ENCODE measurements at places on chromosomes 4 and X.

- DNase-seq: no peak
These were observed 60.2 kb downstream of the SEPSECS start for GRCh38 chr4:25100021-25100555.

- no peak for DNase-seq
These were observed 972.1 kb downstream of the C4orf33 start for GRCh38 chr4:130068072-130068471.

- DNase-seq: no peak
These were observed 145.1 kb downstream of the COL4A5 start for GRCh38 chrX:108584617-108585211.

DNA sequence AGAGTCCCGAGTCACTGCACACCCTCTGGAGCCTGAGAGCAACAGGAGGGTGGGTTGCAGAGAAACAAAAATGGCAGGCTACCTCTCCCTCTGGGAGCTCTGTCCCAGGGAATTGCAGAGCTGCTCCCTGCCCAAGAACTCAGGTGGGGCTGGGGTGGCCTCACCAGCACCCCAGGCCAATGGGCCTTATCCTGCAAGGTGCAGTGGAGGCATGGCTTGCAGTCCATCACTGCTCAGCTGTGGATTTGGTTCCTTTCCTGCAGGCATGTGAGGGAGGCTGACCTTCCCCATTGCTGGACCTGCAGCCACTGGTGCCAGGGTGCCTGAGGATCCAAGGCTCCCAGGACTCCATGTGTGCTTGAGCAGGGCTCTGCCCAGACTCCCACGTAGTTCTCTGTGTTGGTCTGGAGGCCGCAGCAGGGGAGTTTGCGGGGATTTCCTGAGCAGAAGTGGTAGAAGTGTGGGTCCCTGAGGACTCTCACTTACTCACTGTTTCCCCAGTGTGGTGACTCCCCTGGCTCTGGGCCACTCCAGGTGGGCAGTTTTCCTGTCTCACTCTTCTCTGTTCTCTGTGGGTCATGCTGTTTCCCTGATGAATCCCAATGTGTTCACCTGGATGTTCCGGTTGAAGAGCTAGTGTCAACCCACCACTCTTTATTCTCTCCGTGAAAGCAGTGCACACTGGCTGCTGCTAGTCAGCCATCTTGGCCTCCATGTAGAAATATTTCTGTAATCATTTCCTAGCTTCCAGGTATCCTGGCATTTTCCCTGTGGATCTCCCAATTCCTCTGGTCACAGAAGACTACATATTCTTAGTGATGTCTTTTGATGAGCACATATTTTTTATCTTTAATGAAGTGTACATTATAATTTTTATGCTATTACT is 82.3 kb downstream of the ARHGAP24 start:
- no peak for DNase-seq

GRCh38 chr4:52507774-52508173 is 151.3 kb downstream of the USP46 start:
- DNase-seq: no peak

DNA sequence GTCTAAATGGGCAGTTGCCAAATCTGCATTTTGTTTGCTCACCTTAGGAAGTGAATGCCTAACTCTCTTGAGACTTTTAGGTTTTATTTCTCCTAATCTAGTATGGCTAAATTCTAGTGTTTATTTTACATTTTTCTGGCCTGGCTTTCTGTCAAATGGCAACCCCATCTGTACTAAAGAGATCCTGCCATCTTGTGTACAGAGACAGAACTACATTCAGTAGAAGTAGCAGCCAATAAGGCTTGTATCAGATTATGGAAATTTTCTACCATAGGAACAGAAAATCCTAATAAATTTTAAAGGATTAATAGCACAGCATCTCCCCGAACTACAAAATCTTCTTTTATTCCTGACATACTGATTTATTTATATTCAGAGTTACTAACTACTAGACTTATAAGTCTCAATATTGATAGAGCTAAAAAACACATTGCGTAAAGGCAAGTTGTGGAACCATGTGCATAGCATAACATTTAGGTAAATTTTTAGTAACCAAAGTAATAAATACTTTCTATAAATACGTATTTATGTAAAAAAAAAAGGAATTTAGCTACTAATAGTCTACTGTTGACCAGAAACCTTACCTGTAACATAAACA is 45.5 kb downstream of the TMEM144 start:
- no peak for DNase-seq
